CD4-positive, alpha-beta T cell treated with Interleukin-4 for 4 hours (primary cell): ENCODE measurements at places on chromosomes 4 and X.

- DNase-seq, result no peak
Measured at GRCh38 chr4:126558596-126558995, 1074.2 kb upstream of the INTU start.

GRCh38 chr4:48139691-48140090 is 5.6 kb upstream of the TXK start:
- peak; percentile 37 for DNase-seq

- no peak for DNase-seq
Measured at GRCh38 chrX:7261672-7262332, 113.8 kb upstream of the PUDP start.

GRCh38 chrX:18674417-18674787 is 2.5 kb upstream of the RS1 start:
- DNase-seq, result peak; percentile 0

GRCh38 chr4:83572848-83573247 is 36.9 kb downstream of the GPAT3 start:
- no peak for DNase-seq

DNA sequence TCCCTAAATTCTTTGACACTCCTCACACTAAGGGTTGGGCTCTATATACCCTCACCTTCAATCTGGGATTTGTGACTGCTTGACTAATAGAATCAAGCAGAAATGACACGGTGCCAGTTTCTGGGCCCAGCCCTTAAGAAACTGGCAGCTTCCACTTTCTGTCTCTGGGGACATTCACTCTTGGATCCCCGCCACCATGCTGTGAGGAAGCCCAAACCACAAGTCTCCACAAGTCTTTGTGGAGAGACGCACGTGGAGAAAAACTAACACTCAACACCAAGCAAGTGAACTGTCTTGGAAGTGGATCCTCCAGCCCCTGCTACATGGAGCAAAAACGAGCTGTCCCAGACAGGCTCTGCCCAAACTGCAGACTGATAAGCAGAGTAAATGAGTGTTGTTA is 1.1 kb upstream of the EDNRA start:
- no peak for DNase-seq

- DNase-seq, result no peak
Measured at GRCh38 chr4:60923075-60923474, 277.1 kb upstream of the ADGRL3 start.

GRCh38 chr4:4842476-4843441 is 16.7 kb upstream of the MSX1 start:
- no peak for DNase-seq

- DNase-seq, result no peak
Measured at GRCh38 chr4:137768881-137769280, 236.6 kb upstream of the PCDH18 start.

GRCh38 chr4:168304744-168305459 is 13.7 kb downstream of the DDX60 start:
- DNase-seq, result no peak

DNA sequence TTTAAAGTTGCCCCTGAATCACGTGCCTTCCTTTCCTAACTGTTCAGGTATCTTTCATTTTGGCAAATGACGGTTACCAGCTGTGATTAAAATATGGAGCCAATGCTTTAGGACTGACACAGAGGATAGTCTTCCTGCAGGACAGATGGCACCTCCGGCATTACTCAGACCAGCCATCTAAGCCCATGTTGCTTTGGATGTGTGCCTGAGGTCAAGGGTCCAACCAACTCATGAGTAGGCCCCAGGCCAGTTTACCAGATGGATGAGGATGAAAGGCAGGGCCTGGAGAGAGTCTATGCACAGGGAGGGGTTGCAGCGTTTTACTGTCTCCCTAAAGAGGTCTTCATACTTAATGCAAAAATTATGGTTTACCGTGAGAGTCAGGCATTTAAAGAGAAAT is 174.0 kb upstream of the GATB start:
- DNase-seq, result no peak
